ENCODE measurements at places on chromosomes 1 and 21.

GRCh38 chr1:241423541-241424479 is 66.8 kb upstream of the RGS7 start:
- no peak for DNase-seq

GRCh38 chr1:183604038-183604808 is 14.0 kb upstream of the NCF2 start:
- no peak for DNase-seq

DNA sequence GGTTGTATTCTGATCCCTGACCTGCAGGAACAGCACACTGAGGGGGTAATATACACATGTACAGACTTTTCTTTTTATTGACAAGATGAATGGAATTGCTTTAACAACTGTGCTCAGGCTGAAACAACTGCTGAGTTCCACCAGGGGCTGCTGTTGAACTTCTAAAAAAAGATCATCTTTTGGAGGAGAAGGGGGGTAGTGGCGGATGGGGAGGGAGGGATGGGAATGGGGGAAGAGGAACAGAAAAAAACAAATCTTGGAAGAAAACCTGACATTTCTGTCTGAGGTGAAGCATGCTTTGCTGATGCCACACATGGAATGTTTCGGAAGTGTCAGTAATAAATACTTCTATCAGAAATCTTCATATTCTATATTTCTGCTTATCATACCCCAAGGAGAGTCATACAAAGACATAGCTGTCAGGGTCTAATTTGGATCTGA is 75.0 kb downstream of the RWDD3 start:
- no peak for DNase-seq

DNA sequence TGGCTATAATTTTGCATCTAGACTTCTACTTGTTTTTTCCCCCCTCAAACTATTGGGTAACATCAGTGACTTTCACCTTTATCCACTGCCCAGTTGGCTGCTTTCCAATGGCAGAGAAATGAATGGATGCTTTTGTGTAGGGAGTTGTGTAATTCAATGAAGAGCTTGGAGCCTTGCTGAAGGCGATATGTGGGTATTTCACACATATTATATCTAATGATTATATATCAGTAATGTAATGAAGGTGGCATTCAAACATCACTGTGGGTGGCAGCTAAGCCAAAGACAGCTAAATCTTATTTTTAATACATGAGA is 81.2 kb downstream of the TGFB2 start:
- DNase-seq, result no peak

- DNase-seq, result no peak
These were observed 12.8 kb upstream of the PRDM2 start for GRCh38 chr1:13687151-13687715.
